ENCODE measurements at places on chromosomes 1 and 21.

- DNase-seq: no peak
These were observed 3.0 kb downstream of the TTC13 start for GRCh38 chr1:230975636-230976035.

- no peak for DNase-seq
These were observed 38.3 kb upstream of the OSBPL9 start for GRCh38 chr1:51578383-51579109.

DNA sequence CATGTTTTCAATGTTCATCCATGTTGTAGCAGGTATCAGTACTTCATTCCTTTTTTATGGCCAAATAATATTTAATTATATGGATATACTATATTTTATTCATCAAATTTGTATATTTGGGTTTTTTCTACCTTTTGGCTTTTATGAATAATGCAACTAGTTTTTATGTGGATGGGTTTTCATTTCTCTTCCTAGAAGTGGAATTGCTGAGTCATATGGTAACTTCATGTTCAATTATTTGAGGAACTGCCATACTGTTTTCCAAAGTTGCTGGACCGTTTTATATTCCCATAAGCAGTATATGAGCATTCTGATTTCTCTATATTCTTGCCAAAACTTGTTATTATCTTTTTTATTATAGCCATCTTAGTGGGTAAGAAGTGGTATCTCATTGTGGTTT lies 16.0 kb downstream of the CFAP57 start:
- DNase-seq: no peak

- DNase-seq: no peak
These were observed 51.9 kb downstream of the PHC2 start for GRCh38 chr1:33378976-33379375.

- DNase-seq: no peak
These were observed 14.2 kb upstream of the KANK4 start for GRCh38 chr1:62333441-62333840.

DNA sequence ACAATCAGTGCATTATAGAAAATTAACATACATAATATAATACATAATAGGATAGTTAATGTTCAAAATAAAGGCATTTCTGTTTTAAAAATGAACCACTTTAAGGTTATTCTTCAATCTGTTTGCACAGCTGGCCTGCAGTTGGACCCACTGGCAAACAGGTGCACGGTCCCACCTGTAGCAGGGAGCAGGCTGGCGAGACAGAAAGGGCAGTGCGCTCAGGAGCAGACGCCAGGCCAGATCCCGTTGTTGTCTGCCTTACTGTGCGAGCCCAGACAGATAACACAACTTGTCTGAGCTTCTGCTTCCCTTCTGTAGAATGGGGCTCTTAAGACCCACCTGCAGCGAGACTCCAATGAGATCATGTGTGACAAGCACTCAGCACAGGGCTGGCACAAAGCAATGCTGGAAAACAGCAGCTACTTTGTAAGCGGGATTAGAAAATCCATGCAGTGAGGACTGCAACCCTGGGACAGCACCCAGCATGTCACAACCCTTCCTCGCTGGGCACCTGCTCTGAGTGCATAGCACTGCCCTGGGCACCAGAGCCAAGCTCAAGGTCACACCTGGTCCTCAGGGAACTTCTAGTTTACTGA lies 33.5 kb downstream of the VPS26C start:
- peak; percentile 67 for DNase-seq

DNA sequence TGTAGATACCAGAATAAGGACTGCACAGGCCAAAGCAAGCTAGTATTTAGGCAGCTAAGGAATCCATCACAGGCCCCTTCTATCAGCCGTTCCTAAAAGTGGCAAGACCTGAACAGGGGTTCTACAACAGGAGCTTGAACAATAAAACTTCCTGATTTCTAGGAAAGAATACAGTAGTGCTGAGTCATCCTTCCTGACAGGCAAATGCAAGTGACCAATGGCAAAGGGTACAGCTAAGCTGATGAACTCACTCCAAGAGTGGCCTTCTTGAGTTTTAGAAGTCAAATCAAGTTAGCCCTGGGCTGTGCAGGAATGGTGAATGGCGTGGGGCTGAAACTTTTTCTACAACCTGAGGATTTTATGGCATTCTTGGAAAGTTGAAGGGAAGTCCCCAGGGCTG lies 112.9 kb downstream of the GREM2 start:
- DNase-seq: no peak

DNA sequence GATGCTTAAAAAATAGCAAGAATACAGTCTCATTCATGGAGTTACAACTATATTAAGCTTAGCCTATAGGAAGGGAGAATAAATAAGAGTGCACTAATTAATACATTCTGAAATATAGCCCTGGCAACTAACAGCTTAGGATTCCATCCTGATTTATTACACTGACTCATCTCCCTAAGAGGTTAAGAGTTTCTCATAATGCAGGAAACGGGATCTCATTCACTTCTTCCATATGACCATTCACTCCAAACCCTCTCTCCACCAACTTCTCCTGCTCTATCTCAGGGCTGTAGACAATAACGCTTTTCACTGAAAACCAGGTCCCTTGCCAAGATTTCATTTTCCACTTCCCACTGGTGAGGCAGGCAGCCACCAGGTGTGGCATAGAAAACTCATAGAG lies 168.5 kb upstream of the PLD5 start:
- DNase-seq: no peak

DNA sequence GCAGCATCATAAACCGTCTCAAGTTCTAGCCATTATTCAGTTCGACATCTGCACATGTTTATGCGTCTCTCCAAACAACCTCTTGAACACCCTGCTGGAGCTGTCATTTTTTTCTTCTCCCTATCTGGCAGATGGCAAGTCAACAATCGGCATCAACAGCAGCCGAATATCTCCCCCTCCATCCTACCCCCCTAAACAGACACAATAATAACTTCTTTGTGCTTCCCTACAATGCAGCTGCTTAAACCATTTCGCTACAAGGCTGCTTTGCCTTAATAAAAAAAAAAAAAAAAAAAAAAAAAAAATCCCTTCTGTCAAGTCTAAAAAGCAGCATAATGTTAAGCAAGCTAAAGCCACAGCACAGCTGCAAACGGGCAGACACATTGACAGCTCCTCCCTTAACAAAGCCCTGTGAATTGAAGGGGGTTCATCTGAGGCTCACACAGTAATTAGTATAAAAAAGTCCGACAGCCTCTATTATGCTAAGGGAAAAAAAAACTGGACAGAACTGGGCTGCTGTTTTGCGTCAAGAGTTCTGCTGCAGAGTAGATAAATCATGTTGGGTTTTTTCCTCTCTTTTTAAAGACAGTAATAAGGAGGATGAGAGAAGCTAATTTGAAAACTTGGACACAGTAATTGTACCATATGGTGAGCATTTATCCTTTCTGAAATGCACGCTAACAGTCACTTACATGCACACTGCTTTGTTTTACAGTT lies 136.4 kb downstream of the AKT3 start:
- DNase-seq: peak; percentile 89
